ENCODE measurements at places on chromosomes 11 and 22.

GRCh38 chr22:18906896-18907295 lies 776 bp downstream of the DGCR6 start:
- DNase-seq, result no peak

DNA sequence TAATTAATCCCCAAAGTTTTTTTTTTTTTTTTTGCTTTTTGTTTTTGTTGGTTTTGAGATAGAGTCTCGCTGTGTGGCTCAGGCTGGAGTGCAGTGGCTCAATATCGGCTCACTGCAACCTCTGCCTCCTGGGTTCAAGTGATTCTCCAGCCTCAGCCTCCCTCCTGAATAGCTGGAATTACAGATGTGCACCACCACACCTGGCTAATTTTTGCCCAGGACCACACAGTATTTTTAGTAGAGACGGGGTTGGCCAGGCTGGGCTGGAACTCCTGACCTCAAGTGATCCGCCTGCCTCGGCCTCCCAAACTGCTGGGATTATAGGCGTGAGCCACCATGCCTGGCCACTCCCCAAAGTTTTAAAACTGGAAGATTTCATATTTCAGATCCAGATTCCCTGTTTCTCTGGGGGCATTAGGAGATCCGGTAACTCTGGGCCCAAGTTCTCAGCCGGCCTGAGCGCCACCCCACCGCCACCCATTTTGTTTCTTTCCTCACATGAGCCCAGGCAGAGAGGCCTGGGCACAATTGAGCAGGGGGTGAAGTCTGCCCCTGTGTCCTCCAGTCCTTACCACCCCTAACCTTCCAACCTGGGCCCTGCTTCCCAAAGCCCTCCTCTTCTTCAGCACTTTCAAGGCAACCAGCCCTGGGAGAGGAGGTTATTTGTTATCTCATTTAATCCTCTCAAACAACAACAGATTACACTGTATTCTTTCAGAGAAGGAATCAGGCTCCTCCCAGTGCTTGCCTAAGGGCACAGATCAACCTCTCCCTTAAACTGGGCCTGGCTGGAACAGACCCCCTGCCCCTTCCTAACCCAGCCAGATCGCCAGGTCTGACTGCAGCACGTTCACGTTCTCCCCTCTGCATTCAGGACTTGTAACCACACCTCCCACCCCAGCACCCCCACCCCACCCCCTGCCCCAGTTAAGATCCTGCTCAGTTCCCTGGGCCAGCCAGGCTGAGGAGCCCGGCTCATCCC lies 1.9 kb upstream of the CSNK1E start:
- DNase-seq, result no peak

- DNase-seq, result no peak
These were observed 201.0 kb upstream of the NAV2 start for GRCh38 chr11:19511413-19512183.

DNA sequence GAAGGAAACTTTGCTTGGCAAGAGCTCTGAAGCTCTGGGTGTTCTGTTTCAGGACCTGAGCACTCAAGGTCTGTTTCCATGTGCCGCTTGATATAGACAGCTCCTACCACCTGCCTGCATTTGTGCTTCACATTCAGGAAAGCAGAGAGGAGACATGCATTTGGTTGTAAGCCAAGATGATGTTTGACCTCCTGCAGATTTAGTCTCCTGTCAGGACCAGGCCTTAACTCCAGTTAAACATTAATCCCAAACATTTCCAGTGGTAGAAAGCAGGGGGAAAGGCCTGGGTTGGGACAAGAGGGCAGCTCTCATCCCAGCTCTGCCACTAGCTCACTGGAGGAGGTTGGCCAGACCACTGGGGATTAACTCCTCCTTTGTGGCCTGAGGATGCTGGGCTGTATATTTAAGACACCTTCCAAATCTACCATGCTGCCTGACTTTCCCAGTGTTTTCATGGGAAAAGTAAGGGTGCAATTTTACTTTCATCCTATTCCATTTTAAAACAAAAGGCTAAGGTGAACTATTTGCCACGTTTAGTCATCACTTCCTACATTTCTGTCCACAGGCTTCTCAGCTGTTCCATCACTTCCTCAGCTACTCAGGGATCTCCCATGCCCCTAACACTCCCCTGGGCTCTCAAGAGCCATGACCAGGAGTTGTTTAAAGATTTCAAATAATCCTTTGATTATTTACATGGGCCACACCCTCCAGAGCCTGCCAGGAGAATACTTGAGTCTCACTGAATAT lies 80.9 kb downstream of the INSC start:
- DNase-seq, result no peak

GRCh38 chr11:1223346-1224110 lies 662 bp downstream of the MUC5B start:
- DNase-seq, result no peak

GRCh38 chr22:48920776-48921241 lies 906.9 kb downstream of the BRD1 start:
- no peak for DNase-seq

Data from CD4-positive, alpha-beta memory T cell (primary cell).